Fibroblast of skin of left biceps (primary cell): ENCODE measurements at places on chromosomes 16 and 17.

DNA sequence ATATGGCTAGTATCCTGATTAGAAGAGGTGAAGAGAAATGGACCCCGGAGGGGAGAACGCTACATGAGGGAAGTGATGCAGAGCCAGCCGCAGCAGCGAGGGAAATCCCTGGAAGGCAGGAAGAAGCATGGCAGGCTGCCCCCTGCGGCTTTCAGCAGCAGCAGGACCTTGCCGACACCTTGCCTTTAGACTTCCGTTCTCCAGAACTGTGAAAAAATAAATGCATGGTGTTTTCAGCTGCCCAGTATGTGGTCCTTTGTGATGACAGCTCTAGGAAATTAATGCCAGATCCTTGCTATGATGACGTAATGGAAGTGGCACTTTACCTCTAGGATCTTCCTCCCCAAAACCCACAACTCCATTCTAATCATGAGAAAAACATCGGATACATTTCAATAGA lies 9.7 kb upstream of the ZFP1 start:
- DNase-seq: peak; percentile 45

GRCh38 chr16:1090620-1091587 lies 5.1 kb downstream of the C1QTNF8 start:
- no peak for DNase-seq

GRCh38 chr17:62964506-62964905 lies 1.5 kb upstream of the TANC2 start:
- DNase-seq: no peak

- no peak for DNase-seq
Observed at GRCh38 chr16:83306961-83307593, 500.7 kb upstream of the HSBP1 start.

DNA sequence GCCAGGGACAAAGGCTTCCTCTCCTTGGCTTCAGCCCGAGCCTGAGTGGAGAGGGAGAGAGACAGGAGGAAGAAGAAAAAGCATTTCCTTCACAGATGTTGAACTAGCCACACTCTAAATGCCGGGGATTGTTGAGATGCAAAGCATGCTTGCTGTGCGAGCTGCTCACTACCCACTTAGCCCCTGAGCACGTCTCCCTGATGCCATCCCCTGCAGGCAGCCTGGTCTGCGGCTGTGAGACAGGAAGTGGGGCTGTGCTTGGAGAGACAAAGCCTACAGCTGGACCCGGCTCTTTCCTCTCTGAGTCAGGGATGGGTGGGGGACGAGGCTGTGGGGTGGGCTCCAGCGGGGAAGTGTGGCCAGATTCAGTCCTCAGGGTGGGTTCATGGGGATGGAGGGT lies 13.7 kb downstream of the WNT9B start:
- DNase-seq: peak; percentile 29

DNA sequence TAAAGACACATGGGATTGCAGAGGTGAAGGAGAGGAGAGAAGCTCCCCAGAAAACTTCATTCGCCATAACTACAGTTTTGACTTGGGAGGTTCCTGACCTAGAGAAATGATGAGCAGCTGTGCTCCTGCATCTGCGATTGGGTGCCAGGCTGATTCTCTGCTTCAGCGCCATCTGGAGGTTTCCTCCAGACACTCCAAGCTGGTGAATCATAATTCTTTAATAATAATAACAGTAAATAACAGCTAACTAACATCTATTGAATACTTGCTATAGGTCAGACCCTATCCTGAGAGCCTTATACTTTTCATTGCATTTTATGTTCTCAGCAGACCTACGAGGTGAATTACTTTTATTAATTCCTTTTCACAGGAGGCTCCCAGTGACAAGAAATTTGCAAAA lies 575.8 kb downstream of the TOX3 start:
- no peak for DNase-seq

DNA sequence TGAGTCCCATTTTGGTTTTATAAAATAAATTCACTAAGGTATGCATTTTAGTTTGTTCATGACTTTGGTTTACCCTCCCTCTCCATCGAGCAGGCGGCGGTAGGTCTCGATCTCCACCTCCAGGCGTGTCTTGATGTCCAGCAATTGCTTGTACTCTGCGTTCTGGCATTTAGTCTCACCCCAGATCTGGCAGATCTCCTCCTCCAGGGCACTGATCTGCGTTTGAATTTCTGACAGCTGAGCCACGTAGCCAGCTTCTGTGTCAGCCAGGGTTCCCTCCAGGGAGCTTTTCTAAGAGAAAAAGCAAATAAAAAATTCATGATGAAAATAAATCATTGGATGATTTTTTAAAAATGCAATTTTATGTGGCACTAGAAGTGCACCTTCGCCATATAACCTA lies 4.2 kb downstream of the KRT24 start:
- DNase-seq: no peak

DNA sequence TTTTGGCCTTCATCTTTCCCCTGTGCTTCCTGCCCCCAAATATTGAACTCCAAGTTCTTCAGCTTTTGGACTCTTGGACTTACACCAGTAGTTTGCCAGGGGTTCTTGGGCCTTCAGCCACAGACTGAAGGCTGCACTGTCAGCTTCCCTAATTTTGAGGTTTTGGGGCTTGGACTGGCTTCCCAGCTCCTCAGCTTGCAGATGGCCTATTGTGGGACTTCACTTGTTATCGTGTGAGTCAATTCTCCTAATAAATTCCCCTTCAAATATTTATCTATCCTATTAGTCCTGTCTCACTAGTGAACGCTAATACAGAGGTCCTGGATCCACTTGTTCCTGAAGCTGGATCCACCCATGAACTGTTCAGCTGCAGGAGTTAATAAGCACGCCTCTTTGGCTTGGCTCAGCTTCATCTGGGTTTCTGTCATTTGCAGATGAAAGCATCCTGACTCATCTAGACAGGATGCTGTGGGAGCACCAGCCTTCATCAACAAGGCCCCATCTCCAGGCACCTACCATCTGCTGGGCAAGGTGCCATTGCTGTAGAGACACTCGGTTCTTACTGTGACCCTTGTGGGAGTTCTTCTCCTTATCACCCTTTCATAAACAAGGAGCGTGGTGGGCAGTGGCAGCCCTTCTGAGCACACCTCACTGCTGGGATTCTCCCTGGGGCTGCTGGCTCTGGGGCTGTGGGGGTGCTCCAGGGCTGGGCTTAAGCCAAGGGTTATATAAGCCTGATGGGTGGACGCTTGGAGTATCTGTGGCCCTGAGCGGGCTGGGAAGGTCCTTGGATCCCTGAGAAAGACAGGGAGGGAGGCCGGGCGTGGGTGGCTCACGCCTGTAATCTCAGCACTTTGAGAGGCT lies 23.1 kb downstream of the LAT start:
- no peak for DNase-seq

DNA sequence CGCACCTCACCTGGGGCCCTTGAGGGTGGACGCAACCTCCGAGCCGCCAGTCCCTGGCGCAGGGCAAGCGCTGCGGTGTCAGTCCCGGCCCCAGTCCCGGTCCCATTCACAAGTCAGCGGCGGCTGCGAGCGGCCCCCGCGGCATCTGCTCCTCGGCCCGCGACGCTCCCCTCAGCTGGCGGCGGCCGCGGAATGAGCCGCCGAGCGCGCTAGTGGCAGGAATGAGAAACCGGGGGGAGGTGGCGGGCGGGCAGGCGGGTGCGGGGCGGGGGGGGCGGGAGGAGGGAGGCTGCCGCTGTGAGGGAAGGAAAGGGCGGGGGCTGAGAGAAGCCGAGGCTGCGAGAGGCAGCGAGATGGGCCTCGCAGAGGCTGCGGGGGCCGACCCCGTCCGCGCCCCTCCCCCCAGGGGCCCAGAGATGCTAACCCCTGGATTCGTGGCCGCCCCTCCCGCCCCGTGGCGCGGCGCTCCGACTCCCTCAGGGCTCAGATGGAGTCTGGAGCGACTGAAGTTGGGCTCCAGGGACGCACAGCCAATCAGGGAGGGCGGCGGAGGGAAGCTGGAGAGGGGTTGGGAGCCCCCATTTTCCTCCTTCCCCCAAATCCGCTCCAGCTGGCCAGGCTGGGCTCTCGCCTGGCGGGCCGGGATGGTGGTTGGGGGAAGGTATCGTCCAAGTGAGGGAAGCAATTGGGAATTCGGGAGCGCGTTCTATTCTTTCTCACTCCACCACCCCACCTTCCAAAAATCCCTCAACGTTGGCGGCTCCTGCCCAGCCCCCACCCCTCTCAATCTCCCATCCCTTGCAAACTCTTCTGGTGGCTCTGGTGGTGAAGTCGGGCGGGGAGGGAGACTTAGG lies at the start of gene CDH11:
Gene CDH11 (minus strand): TSS at position 194 of the 854 bp plus-strand sequence. CDS start 117,194 bp downstream, outside the sequence.
- peak; percentile 96 for DNase-seq

DNA sequence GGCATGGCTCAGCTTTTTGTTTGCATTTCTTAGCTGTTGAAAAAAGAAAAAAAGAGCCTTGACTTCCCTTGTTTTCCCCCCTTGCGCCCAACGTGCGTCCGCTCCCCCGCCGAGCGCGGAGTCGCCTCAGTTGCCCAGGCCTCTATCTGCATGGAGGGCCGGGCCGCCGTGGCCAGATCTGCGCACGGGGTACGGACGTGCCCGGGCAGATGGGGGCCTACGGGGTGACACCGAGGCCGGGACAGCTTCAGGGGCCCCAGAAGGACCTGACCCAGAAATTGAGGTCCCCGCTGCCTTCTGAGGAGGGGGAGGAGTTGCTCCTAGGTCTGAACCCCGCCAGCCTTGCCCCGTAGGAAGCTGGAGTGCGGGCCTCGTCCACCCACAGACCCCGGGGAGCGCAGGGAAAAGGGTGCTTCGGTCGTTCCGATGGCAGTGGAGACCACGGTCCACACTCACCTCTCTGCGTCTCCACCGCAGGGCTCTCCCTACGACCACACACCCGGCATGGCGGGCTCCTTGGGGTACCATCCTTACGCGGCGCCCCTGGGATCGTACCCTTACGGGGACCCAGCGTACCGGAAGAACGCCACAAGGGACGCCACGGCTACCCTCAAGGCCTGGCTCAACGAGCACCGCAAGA lies 1.5 kb downstream of the IRX5 start:
- no peak for DNase-seq

- DNase-seq: no peak
Observed at GRCh38 chr16:50539053-50539695, 9.0 kb upstream of the NKD1 start.

GRCh38 chr17:81393684-81394376 lies 1.4 kb upstream of the BAHCC1 start:
- peak; percentile 100 for DNase-seq

DNA sequence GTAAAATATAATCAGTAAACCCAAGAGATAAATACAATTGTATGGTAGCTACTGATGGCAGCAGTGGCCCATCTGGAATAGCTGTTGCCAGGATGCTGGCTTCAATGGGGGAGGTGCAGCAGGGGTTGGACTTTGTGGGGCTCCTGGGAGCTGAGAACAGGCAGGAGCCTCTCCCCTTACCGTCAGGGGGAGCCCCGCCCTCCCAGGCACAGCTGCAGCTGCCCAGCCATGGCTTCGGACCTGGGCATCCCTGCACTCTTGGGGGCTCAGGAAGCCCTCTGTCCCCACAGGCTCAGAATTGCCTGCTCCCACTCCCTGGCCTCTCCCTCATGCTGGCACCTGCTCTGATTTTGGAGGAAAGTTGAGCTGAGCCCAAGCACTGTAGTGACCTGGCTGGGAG lies 741.1 kb downstream of the CDH11 start:
- DNase-seq: no peak

GRCh38 chr16:51024703-51025102 lies 126.4 kb downstream of the SALL1 start:
- DNase-seq: no peak

- no peak for DNase-seq
Observed at GRCh38 chr17:10063730-10064241, 134.6 kb downstream of the GAS7 start.

DNA sequence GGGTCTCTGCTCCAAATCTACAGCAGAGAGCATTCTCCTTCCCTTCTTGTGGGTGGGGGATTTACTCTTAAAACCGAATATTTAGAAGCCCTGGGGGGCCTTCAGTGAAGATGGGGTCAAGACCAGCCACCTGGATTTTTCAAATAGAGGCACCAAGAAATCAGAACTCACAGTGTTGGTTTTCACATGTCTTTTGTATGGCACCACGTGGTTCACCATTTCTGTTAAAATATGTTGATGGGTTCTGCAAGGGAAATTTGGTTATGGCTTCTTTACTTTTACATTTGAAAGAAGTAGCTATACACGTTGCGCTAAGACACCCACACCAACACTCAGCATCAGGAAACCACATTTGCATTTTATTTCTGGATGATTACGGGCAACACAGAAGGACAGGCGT lies 17.7 kb downstream of the MAF start:
- no peak for DNase-seq

GRCh38 chr17:77999413-78000173 lies 41.1 kb downstream of the TNRC6C start:
- no peak for DNase-seq

DNA sequence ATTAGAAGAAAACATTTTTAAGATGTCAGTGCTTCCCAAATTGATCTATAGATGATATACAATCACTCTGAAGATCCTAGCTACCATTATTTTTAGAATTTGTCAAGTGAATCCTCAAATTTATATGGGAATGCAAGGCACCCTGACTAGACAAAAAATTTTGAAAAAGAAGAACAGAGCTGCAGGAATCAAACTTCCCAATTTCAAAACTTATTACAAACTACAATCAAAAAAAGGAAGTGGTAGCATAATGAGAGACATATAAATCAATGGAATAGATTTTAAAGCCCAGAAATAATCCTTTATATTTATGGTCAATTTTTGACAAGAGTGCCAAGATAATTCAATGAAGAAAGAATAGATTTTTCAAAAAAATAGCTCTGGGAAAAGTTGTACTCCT lies 198.3 kb upstream of the KCNJ16 start:
- no peak for DNase-seq

DNA sequence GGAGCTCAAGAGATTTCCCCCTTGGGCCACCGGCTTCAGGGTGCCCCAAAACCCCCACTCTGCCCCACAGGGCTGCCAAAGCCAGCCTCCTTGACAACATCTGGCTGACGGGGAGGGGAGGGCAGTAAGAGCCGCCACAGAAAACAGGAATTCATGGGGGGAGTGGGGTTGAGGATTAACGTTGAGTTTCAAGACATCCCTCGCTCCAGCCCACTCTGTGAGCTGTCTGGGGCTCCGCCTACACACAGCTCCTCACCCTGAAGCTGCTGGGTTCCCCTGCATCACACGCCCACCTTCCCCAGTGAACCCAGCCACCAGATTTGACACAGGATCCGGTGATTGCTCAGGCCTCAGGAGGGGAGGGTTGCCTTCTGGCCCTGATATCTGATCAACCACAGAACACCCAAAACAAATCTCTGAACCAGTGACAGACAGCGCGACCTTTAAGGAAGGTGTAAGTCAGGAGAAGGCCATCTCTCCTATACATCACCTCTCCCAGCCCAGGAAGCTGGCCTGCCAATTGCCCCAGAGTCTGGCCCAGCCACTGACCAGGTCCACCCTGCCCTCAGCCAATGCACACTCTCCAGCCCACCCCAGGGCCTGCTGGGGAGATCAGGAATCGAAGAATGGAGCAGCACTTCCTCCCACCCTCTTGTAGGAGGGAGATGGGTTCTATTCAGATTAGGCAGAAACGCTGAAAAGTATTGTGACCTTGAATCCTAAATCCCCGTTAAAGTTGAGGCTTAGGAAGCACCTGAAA lies 132.1 kb downstream of the CLEC16A start:
- DNase-seq: no peak

GRCh38 chr17:82822281-82822680 lies 17.5 kb downstream of the ZNF750 start:
- no peak for DNase-seq

- no peak for DNase-seq
Observed at GRCh38 chr17:35460354-35460851, 11.8 kb upstream of the SLFN13 start.

- no peak for DNase-seq
Observed at GRCh38 chr16:84888450-84888849, 68.7 kb downstream of the CRISPLD2 start.
